ENCODE measurements at places on chromosomes 6 and 20. TPM values are rescaled to one million over a fixed set of nuclear protein-coding genes. Genes with fewer than 3 reads are reported as not detected.

Gene ZKSCAN3
- 7.7 TPM for polyA plus RNA-seq

Gene PHACTR3
- polyA plus RNA-seq, result 5.0 TPM

Gene PPP1R14C
- 37.9 TPM for polyA plus RNA-seq

Gene ZC3H12D
- 0.46 TPM for polyA plus RNA-seq

Gene ABRACL
- 15.4 TPM for polyA plus RNA-seq

Gene ADGRG6
- 7.2 TPM for polyA plus RNA-seq
